Body of pancreas (tissue), 4 donors: ENCODE measurements at places on chromosomes 2 and 18. TPM values are rescaled to one million over a fixed set of nuclear protein-coding genes. Genes with fewer than 3 reads are reported as not detected.

- no peaks in the 10 kb centered on the region for H3K4me1 ChIP-seq
- no peaks in the 10 kb centered on the region for H3K36me3 ChIP-seq
- no peaks in the 10 kb centered on the region for H3K27me3 ChIP-seq
- H3K27ac ChIP-seq: no peak overlapping the region
- DNase-seq: no peak
Measured at GRCh38 chr2:25174192-25174861, 5.9 kb upstream of the POMC start.

GRCh38 chr2:167510071-167510759, 621.9 kb downstream of the XIRP2 start:
- no peak overlapping the region for H3K4me3 ChIP-seq
- H3K36me3 ChIP-seq: no peaks in the 10 kb centered on the region
- H3K27me3 ChIP-seq: no peaks in the 10 kb centered on the region
- no peaks in the 10 kb centered on the region for H3K4me1 ChIP-seq
- no peak overlapping the region for H3K27ac ChIP-seq

DNA sequence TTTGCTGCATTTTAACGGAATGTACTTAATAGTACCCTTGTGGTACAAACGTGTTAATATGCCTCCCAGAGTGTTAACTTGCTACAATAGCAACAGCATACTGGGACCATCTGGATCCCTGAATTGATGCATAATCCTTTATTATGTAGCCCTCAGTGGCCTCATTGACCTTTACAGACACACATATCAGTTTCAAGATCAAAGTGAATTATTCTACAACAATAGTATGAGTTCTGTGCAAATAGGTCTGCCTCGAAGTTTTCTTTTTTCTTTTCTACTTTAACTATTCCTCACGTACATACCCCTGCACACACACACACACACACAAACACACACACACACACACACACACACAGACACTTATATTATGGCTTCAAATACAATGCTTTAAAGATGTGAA, 1622.1 kb downstream of the LRP1B start:
- no peaks in the 10 kb centered on the region for H3K4me1 ChIP-seq
- H3K27me3 ChIP-seq: no peaks in the 10 kb centered on the region
- H3K27ac ChIP-seq: no peak overlapping the region

DNA sequence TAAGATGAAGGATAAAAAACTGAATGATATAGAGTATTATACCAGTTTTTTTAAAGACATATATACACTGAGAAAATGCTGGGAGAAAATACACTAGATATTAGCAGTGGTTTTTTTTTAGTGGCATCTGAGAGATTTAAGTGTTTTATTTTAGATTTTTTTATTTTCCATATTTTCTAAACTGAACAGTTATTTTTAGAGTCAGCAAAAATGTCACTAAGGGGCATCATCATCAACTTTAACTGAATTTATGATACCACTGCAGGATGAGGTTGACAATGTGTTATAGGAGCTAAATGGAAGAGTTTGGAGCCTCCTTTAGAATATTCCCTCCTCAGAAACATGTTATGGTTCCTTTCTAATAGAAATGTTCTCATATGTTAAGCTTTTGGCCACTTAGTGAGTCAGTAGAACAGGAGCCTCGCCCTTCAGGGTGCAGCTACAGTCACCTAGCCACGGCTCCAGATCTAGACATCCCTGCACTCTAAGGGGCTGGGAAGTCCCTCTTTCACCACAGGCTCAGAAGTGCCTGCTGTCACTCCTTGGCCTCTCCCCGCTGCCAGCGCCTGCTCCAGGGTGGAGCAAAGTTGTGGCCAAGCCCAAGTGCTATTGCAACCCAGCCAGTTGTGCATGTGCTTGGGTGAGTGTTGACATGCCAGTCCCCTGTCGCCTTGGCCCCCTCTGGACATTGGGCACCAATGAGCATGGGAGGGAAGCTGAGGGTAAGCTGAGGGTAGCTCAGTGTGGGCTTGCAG, 210.7 kb upstream of the RASGRP3 start:
- H3K4me3 ChIP-seq: no peak overlapping the region
- no peaks in the 10 kb centered on the region for H3K27me3 ChIP-seq
- no peak overlapping the region for H3K27ac ChIP-seq
- H3K4me1 ChIP-seq: no peaks in the 10 kb centered on the region
- DNase-seq: no peak
- H3K36me3 ChIP-seq: no peaks in the 10 kb centered on the region

Gene IAH1
- total RNA-seq: 25.4 TPM

Gene SAG
- not detected for total RNA-seq

DNA sequence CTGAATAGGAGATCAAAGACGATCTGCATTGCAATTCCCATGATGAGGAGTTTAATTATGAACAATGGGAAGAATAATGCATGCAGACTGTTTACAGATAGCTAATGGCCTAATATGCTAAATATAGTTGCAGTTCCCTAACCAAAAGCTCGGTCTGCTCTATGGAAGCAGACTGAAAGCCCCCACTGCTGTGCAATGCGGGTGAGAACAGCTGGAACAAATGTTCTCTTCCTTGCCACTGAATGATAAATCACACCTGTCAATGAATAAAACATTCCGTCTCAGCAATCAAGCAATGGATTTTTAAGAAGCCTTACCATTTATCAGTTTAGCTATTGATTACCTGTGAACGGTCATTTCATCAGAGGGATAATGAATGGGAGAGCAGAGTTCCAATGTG, 704.5 kb upstream of the RAB6C start:
- no peak overlapping the region for H3K27ac ChIP-seq
- H3K36me3 ChIP-seq: no peaks in the 10 kb centered on the region
- no peaks in the 10 kb centered on the region for H3K27me3 ChIP-seq
- no peak for DNase-seq

GRCh38 chr2:42918041-42918440, 125.7 kb upstream of the HAAO start:
- no peak overlapping the region for H3K4me3 ChIP-seq
- no peak overlapping the region for H3K27ac ChIP-seq
- H3K27me3 ChIP-seq: no peaks in the 10 kb centered on the region
- DNase-seq: no peak
- peaks cover 18% of the 10 kb centered on the region for H3K4me1 ChIP-seq
- H3K36me3 ChIP-seq: no peaks in the 10 kb centered on the region

GRCh38 chr18:59220164-59220783, 316 bp downstream of the GRP start:
- H3K27me3 ChIP-seq: no peaks in the 10 kb centered on the region
- no peak overlapping the region for H3K4me3 ChIP-seq
- no peak overlapping the region for H3K27ac ChIP-seq
- no peak for DNase-seq
- peaks cover 14% of the 10 kb centered on the region for H3K4me1 ChIP-seq

DNA sequence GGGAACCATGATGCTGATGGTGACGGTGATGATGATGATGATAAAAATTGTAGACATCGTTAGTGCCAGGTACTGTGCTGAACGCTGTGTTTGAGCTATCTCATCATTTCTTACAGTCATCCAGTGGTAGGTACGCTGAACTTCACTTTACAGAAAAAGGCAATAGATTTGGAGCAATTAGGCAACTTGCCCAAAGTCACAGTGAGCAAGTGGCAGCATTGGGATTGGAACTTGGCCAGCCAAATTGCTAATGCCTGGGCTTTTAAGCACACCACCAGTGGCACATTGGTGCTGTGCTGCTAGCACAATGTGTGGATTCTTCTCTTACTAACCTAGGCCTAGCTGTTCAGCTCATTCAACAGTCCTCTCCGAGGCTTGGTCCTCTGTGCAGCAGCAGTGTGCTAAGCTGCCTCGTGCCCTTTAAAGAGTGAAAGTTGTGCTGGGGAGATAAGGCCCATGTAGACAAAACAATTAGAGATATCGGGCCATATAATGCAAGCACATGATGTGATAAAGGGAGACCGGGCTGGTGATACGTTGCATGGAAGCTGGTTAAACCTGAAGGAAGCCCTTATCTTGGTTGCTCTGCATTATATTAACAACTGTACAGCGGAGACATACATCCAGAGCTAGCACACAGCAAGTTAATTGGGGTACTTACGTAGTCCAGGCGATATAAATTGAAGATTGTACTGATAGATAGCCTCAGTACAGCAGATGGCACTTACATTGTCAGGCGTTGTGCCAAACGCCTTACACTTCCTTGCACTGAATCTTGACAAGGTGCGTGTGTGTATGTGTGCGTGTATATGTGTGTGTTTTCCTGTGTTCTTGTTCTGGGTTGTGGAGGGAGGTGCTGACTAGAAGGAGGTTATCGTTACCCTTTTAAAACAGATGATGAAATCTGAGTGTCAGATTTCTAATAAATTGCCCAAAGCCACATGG, 28.4 kb downstream of the HK2 start:
- H3K4me3 ChIP-seq: no peak overlapping the region
- no peaks in the 10 kb centered on the region for H3K27me3 ChIP-seq
- no peaks in the 10 kb centered on the region for H3K36me3 ChIP-seq

DNA sequence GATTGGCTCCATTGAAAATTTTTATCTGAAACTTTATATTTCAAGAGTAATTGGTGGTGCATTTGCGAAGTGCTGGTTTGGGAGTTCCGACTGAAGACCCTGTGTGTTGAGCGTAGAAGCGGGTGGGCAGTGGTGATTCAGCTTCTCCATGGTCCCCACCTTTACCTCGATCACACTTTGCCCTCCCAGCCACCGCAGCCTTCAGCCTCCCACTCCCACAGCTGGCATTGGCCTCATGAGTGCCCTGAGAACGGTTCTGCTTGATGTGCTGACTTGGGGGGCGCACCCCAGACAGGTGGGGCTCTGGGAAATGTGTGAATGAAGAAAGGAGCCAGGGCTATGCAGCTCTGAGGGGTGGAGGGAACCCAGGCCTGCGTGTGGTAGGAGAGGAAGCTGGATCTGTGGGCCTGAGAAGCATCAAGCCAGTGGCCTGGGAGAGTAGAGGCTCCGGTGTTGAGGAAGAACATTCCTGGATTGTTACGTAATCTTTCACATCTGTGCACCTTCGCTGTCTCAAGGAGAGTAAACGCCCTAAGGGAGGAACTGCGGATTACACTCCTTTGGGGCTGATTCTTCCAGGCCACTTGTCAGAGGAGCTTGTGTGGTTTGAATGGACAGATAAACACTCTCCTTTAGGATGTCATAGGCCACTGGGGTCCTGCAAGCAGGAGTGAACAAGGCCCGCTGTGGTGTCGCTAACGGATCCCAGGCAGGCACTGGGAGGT, 83.8 kb downstream of the NPAS2 start:
- H3K4me3 ChIP-seq: no peak overlapping the region
- H3K4me1 ChIP-seq: peaks cover 13% of the 10 kb centered on the region
- no peaks in the 10 kb centered on the region for H3K27me3 ChIP-seq
- H3K36me3 ChIP-seq: no peaks in the 10 kb centered on the region
- H3K27ac ChIP-seq: no peak overlapping the region

Gene EGR4
- total RNA-seq: not detected

DNA sequence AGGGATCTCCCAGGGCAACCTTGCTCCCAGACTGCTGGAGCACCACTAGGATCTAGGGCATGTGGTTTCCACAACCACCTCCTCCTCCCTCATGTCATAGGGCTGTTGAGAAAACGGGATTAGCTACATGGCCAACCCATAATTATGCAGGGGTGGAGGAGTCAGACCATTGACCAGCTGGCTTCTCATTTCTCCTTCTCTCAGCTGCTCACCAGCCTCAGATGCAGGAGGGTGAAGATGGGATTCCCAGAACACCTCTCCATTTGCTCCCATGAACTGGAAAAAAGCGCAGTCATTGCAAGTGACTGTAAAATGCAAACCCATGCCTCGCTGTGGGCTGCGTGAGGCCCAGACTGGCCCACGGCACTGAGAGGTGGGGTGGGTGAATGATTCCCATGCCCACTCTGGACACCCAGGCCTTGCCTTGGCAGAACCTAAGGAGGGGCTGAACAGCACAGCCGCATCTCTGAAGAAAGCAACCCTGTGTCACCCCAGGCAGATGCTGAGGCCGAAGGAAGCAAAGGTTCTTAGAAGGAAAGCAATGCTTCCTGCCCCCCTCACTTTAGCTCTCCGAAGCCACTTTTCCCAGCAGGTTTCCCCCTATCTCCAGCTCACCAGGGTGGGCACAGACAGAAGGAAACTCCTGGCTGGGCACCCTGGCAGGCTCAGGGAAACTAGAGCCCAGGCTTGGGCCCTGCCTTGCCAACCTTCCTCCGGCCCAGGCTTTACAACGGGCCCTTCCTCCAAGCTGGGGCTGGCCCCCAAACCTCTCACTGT, 69.6 kb upstream of the RTN4 start:
- H3K4me3 ChIP-seq: no peak overlapping the region
- H3K27ac ChIP-seq: no peak overlapping the region
- peaks cover 4% of the 10 kb centered on the region for H3K4me1 ChIP-seq
- no peaks in the 10 kb centered on the region for H3K27me3 ChIP-seq

GRCh38 chr2:237090906-237091305, 5.2 kb downstream of the COPS8 start:
- DNase-seq: no peak
- H3K4me1 ChIP-seq: peaks cover 4% of the 10 kb centered on the region
- H3K4me3 ChIP-seq: no peak overlapping the region
- H3K27ac ChIP-seq: no peak overlapping the region
- H3K27me3 ChIP-seq: no peaks in the 10 kb centered on the region
- peaks cover 11% of the 10 kb centered on the region for H3K36me3 ChIP-seq

Gene HOXD1
- 0.26 TPM for total RNA-seq

Gene ASIC4
- total RNA-seq: not detected

DNA sequence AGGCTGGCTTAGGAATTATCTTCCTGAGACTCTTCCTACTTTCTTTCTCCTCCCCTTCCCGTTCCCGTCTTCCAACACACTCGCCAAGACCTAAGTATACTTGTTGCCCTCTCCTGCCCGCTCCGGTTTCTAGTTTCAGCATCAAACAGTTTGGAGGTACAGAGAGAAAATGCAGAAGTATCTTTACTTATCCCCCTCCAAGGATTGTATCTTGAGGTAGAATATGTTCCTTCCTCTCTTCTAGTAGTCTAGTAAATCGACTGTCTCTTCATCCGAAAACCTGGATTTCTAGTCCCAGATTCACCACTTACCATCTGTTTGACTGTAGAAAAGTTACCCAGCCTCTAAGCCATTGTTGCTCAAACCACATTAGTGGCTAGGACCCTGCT, 755 bp downstream of the EIF4E2 start:
- H3K36me3 ChIP-seq: no peaks in the 10 kb centered on the region
- DNase-seq: no peak
- peaks cover 34% of the 10 kb centered on the region for H3K4me1 ChIP-seq
- peak overlapping the region; percentile 54 for H3K27ac ChIP-seq

- no peaks in the 10 kb centered on the region for H3K4me1 ChIP-seq
- H3K27me3 ChIP-seq: no peaks in the 10 kb centered on the region
- no peaks in the 10 kb centered on the region for H3K36me3 ChIP-seq
- no peak overlapping the region for H3K27ac ChIP-seq
- H3K4me3 ChIP-seq: no peak overlapping the region
Measured at GRCh38 chr18:37464257-37464656, 101.3 kb downstream of the CELF4 start.

Gene GPR75
- total RNA-seq: 2.1 TPM

GRCh38 chr2:215354771-215355695, 43.2 kb downstream of the ATIC start:
- no peak overlapping the region for H3K27ac ChIP-seq
- H3K27me3 ChIP-seq: no peaks in the 10 kb centered on the region
- no peaks in the 10 kb centered on the region for H3K36me3 ChIP-seq
- no peak for DNase-seq
- H3K4me3 ChIP-seq: no peak overlapping the region
- no peaks in the 10 kb centered on the region for H3K4me1 ChIP-seq

Gene INPP5D
- total RNA-seq: 8.8 TPM
